Type B pancreatic cell (in vitro differentiated cells): ENCODE measurements at places on chromosomes 7 and 10. TPM values are rescaled to one million over a fixed set of nuclear protein-coding genes. Genes with fewer than 3 reads are reported as not detected.

GRCh38 chr10:132706701-132707100, 79.2 kb downstream of the NKX6-2 start:
- DNase-seq: peak; percentile 53

Gene PTF1A
- total RNA-seq: 0.51 and 1.4 TPM in 2 replicates

- no peak for DNase-seq
Measured at GRCh38 chr10:91012502-91012901, 91.6 kb upstream of the ANKRD1 start.

GRCh38 chr10:77974396-77975074, 48.0 kb upstream of the DLG5 start:
- DNase-seq: no peak

Gene CH25H
- total RNA-seq: 0.43 and 0.70 TPM in 2 replicates

Gene TCTN3
- 49.5 and 53.0 TPM in 2 replicates for total RNA-seq

GRCh38 chr10:121831777-121832176, 96.1 kb downstream of the ATE1 start:
- no peak for DNase-seq

GRCh38 chr10:11837372-11838161, 14.4 kb downstream of the PROSER2 start:
- DNase-seq: no peak

DNA sequence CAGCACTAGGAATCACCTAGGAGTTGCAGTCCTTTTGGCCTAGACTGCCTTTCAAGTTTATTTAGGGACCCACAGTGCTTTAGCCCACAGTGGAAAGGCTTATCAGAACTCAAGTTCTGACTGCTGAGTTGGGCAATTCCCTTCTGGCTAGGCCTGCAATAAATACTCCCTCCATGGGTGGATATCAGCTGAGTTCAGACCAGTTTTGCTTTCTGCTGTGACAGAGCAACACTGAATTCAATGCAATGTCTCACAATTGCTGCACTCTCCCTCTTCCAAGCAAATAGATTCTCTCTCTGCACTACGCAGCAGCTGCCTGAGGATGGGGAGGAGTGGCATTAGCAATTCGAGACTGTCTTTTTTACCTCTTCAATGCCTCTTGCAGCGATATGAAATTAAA, 1153.3 kb downstream of the SORCS1 start:
- DNase-seq: no peak

DNA sequence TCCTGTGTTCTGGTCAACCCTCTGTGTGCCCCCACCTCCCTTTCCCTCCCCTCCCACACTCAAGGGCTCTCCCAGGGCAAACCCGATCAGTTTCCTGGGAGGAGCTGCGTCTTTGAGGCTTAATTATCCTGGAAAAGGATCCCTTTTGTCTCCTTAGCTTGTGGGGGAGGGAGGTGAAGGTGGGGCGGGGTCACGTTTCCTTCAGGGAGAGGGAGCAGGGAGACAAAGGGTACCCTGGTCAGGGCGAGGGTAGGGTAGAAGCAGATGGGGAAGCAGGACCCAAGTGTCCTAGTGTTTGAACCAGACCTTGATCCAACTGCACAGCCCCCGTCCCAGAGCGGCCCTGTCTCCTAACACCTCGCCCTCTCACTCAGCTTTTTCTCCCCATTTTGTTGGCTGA, 90.1 kb downstream of the HIF1AN start:
- no peak for DNase-seq

- no peak for DNase-seq
Measured at GRCh38 chr7:142338633-142339501, 81.0 kb upstream of the PRSS58 start.

Gene ASB13
- 13.9 and 28.2 TPM in 2 replicates for total RNA-seq

- no peak for DNase-seq
Measured at GRCh38 chr7:151758622-151759540, 118.0 kb downstream of the PRKAG2 start.

DNA sequence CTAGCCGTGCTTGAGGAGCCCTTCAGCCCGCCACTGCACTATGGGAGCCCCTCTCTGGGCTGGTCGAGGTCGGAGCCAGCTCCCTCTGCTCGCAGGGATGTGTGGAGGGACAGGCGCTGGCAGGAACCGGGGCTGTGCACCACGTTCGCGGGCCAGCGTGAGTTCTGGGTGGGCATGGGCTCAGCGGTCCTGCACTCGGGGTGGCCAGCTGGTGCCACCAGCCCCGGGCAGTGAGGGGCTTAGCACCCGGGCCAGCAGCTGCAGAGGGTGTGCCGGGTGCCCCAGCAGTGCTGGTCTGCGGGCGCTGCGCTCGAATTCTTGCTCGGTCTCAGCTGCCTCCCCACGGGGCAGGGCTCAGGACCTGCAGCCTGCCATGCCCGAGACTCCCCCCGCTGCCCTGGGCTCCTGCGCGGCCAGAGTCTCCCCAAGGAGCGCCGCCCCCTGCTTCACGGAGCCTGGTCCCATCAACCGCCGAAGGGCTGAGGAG, 90.8 kb upstream of the NRG3 start:
- DNase-seq: peak; percentile 61
